ENCODE measurements at places on chromosomes 2 and 18.

GRCh38 chr2:158102446-158102845 lies 770 bp downstream of the UPP2 start:
- DNase-seq, result no peak

DNA sequence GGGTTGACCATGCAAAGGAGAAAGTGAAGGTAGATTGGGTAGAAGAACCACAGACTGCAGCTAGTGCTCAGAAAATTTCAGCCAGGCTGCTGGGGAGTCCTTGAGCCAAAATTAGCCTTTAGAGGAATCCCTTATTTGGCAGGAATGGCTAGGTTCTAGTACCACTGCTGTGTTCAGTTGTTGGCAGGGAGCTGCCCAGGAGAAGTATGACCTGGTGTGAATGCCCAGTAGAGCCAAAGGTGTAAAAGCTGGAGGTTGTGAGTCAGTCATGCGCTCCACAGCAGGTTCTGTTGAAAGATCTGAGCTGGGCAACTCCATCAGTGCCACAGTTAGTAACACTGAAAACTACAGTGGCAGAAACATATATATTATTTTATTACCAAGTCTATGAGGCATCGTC lies 36.4 kb upstream of the TBR1 start:
- DNase-seq, result no peak

DNA sequence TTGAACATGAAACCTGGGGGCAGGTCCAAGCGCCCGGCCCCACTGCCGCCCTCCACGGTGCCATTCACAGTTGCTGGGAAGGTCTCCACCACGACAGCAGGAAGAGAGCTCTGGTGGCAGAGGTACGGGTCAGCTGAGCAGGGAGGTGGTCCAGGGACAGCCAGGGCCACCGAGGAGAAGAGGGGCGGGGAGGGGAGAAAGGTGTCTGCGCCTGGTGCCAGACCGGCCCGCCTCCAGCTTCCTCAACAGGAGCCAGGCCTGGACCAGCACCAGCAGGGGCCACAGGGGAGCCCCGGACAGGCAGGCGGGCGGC lies 56.2 kb downstream of the BIN1 start:
- DNase-seq, result no peak

DNA sequence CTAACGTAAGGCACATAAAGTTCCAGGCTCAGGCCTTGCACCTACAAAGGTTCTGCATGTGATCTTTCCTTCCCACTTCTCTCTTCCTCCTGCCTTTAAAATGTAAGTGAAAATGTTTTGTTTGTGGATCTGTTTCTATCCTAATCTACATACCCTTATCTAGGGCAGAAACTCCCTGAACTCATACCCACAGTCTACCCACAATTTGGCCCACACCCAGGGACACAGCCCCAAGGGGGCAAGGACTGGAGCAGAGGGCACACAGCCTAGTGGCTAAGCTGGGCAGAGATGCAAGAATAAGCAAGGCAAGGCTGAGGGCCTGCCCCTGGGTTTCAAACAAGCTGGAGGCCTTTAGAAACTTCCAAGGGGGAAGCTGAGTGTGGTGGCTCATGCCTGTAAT lies 71.0 kb downstream of the HS1BP3 start:
- DNase-seq, result no peak

DNA sequence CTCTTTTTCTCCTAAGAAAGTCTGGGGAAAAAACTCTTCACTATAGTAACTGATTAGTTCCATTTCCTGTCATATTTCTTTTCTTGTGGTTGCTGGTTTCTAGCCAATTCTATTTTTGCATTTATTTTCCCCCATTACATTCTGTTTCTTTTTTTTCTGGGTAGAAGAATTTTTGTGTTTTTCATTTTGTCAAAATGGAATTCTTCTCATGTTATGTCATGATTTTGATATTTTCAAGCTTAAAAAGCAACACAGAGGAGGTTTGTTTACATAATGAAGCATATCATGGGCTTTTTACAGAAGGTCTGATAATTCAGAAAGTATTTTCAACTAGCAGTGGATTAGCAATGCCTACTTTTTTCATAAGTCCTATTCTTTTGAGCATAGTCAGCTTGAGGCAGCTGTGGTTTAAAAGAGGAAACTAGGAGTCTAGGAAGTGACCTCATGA lies 102.0 kb downstream of the MAP2 start:
- no peak for DNase-seq

DNA sequence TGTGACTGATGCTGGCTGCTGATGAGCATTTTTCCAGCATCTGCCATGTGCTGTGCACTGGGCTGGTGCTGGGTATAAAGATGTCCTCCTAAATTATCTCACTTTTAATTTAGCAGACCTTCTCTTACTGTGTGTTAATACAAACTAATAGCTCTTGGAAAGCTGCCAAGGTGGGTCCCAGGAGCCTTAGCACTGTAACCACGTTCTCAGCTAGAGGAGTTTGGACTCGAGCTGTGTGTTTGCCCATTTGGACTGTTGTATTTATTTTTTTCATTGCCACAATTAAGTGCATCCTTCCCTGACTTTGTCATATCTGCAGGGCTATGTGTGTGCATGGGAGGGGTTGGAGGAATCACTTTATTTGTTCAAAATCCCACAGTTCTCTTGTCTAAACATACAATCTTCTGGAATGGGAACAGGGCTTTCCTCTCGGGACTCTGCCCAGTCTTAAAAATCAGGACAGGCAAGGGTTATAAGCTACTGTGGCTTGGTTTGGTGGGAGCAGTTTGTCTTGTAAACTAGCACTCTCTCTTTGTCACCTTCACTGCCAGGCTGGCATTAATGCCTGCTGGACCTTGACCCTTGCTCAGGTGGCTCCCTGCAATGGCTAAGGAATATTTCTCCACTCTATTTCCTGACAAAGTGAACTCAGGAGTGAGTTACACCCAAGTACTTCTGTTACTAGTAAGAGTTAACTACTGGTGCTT lies 129.7 kb upstream of the MGAT5 start:
- no peak for DNase-seq

- no peak for DNase-seq
Measured at GRCh38 chr2:120423167-120423943, 77.4 kb downstream of the INHBB start.

- no peak for DNase-seq
Measured at GRCh38 chr2:141911485-141912066, 219.2 kb downstream of the LRP1B start.

- DNase-seq, result no peak
Measured at GRCh38 chr18:76353046-76353445, 142.0 kb downstream of the ZNF516 start.

DNA sequence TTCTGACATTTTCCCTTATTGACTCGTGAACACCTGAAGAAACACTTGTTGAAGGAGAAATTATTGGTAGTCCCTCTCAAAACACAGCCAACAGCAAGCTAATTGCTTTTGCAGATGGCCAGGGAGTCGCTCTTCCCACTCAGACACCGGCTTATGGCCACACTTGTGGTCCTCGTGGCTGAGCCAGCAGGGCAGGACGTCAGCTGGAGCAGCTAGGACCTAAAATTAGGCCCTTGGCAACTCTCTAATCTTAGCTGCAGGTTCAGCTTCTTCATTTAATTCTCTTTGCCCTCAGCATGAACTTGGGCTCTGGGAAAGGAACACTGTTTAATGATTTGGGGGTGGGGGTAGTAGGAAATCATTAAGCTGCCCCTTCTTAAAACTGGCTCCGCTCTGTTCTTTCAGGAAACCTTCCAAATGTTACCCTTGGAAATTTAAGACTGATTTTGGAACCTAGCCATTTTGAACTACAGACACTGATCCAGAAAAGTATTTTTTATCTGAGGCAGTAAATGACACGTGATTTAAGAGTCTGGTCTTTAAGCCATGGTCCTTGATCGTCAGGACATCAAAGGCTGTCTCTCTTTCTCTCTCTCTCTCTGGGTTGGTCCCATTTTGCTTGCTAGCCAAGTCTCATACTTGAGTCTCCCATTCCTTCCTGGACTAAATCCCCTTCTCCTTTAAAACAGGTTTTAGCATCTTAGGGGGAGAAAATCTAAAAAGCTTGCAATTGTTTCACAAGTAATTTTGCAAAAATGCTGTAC lies 77.5 kb downstream of the CDK15 start:
- DNase-seq, result no peak

GRCh38 chr18:71371951-71372605 lies 1083.2 kb downstream of the SOCS6 start:
- no peak for DNase-seq

- DNase-seq, result no peak
Measured at GRCh38 chr2:123839326-123839725, 185.8 kb upstream of the CNTNAP5 start.

Measured in CD8-positive, alpha-beta T cell (primary cell).